ENCODE measurements at places on chromosomes 13 and 19. TPM values are rescaled to one million over a fixed set of nuclear protein-coding genes. Genes with fewer than 3 reads are reported as not detected.

The SHD gene
- total RNA-seq: not detected

The SLC27A5 gene
- 11.1 TPM for total RNA-seq

The CACNG7 gene
- 1.1 TPM for total RNA-seq

The ADPRHL1 gene
- 1.8 TPM for total RNA-seq

The THSD1 gene
- 8.6 TPM for total RNA-seq
